Tibial nerve (tissue), 4 donors: ENCODE measurements at places on chromosomes 12 and 14. TPM values are rescaled to one million over a fixed set of nuclear protein-coding genes. Genes with fewer than 3 reads are reported as not detected.

The GDF3 gene
- not detected for total RNA-seq

The MMP17 gene
- 65.3 TPM for total RNA-seq

The DTX1 gene
- total RNA-seq: 38.1 TPM

The NAV3 gene
- total RNA-seq: 35.7 TPM

The WNT1 gene
- total RNA-seq: not detected

The TBC1D30 gene
- total RNA-seq: 9.3 TPM

The GARIN6 gene
- total RNA-seq: not detected

The APOF gene
- not detected for total RNA-seq

The CNIH1 gene
- 57.3 TPM for total RNA-seq

The CISTR gene
- total RNA-seq: not detected

DNA sequence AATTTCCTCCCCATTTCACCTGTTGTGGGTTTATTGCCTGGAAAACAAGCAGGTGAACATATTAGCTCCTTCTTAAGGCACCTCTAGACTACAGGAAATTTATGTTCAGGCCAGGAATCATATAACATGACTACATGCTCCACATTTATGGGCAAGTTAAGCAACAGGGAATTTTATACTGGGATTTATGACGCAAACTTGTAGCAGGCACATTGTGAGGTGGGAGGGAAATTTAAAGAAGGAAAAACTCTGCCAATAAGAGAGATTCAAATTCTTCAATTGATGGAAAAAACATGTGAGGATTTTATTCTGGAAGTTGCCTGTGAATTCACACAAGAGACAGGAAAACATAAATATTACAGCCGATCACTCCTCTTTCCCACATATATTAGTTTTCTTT lies 93.9 kb downstream of the TBC1D30 start:
- no peak for DNase-seq

DNA sequence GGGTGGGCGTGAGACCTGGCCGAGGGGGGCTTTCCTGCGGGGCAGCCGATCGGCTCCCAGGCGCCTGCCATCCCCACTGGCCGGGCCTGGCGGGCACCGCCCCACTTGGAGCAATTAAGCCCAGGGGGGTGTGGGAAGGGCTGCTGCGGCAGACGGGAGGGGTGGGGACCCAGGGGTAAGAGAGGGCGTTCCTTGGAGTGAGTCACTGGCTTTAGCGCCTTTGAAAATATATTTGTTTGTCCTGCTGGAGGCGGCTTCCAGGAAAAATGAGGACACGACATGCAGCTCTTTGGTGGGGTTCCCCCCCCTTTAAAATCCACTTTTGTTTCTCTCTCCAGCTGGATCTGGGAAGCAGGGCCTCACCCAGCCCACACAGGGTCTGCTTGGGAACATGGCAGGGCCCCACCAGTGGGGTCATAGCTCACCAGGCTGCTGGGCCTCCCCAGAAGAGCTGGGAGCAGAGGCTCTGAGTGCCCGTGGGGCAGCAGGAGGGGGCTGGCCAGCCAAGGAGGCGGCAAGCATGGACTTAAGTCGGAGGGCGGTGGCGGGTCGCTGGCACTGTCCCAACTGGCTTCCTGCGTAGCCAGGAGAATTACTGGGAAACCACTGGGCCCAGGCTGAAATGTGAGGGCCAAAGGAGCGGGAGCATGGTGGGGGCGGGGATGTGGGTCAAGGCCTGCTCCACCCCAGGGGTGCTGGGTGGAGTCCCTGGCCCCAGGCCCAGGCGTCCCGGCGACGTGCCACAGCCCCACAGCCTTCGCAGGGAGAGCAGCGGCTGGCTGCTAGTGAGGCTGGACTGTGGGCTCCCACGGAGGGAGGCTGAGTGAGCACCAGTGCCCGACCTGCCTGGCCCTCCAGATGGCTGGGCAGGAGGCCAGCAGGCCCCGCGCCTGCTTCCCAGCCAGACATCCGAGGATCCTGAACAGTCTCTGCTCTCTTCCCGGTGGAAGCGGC lies 128.0 kb downstream of the RFLNA start:
- peak; percentile 95 for DNase-seq

DNA sequence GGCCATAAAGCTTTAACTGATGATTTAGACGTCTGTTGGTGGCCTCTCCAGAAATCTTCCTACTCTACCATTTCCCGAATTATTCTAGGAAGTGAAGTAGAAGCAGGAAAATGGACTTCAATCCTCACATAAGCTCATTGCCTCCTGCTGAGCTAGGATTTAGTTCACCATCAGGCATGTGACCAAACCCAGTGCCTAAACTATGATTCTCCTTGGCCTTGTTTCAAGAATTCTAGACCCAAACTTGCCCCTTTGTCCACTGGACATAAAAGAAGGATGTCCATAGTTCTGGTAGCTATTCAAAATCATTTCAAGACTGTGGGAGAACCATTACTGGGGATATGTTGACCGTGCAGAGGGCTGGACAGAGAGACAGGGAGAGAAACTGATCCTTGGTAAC lies 105.8 kb downstream of the C12orf50 start:
- DNase-seq: no peak

- DNase-seq: no peak
Measured at GRCh38 chr14:24875203-24875838, 174.6 kb downstream of the STXBP6 start.

DNA sequence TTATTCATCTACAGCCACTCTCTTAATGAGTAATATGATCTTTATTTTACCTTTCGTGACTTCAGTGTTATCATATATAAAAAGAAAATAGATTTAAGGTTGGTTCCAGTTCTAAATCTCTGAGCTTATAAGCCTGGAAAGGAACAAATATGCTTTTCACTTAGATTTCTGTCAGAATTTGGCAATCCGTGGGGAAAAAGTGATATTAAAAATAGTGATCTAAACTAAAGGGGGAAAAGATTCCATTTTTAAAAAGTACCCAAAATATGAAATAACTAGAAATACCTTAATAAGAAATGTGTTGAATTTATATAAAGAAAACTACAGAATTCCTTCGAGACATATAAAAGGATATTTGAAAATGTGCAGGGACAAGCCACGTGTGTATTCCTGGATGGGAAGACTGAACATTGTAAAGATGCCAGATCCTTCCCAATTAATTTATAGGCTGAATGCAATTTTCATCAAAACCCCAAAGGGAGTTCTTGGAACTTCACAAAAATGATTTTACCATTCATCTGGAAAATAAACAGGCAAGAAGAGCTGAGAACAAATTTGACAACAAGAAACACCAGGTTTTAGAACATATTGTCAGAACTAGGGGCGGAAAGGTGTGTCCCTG lies 142.5 kb downstream of the EFCAB11 start:
- no peak for DNase-seq

DNA sequence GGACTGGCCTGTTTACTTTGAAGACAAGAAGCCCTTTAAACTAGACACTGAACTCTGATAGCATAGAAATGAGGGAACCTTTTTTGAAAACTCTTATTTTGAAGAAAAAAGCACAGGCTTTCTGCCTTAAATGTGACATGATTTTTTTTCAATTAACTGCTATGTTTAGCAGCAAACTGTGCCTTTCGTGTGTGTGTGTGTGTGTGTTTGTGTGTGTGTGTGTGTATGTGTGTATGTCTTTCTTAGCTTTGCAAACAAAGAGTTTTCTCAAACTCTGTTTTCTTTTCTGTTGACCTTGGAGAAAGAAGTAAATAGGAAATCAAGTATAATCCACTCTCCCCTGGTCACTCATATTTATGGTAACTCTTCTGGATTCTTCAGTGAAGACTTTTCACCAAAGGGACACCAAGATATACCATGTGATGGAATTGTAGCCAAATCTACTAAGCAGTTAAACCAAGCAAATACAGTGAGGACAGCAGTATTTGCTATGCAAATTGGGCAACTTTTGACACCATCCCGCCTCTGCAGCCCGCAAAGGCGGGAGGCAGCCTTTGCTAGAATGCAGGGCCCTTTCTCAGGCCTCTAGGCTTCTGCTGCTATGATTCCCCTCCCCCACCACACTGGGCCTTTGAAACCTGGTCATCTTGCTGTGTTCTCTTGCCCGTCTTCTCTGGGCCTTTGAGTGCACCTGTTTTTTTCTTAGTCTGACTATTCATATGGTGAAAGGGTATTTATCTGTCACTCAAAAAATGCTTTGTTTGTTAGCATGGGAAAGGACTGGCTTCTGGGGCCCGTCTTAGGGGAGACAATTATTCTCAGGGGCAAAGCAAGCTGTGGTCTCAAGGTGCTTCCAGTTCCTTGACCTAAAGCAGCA lies 107.9 kb downstream of the MYRFL start:
- no peak for DNase-seq

- no peak for DNase-seq
Measured at GRCh38 chr12:56192582-56192981, 3.3 kb upstream of the SMARCC2 start.

GRCh38 chr14:67269298-67270060 lies 28.2 kb downstream of the PALS1 start:
- no peak for DNase-seq

DNA sequence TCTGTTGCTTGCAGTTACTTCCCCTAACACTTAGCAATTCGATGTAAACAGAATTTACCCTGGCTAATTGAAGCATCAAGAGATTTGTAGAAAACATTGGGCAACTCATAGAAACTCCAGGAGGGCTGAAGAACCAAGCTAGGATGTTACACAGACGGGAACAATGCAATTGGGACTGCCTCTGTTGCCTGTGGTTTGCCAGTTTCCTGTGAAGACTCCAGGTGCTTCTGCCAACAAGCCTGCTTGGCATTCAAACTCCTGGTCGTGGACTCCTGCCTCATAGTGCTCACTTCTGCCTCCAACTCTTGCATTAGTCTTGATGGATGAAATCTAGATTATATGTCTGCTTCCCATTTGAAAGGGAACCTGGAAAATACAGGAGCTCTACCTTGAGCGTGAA lies 246.0 kb downstream of the BMP4 start:
- DNase-seq: no peak

GRCh38 chr14:71725922-71726579 lies 206.2 kb upstream of the RGS6 start:
- DNase-seq: no peak

- DNase-seq: peak; percentile 25
Measured at GRCh38 chr12:32305163-32305562, 94.2 kb upstream of the FGD4 start.

DNA sequence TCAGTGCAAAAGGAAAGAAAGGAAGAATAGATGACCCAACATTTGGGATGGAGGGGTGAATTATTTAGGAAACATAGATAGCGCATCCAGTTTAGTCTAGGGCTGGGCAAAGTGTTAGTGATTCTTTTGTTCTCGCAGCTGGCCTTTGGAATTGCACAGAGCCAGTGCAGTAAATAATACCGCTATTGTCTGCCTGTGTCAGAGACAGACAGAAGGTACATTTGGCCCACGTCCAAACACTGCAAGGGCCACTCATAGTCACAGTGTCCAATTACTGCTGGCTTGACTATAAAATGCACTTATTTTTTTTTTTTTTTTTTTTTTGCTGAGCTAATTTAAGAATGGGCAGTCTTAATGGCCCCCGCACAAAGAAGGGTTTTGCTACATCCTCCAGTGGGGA lies 638.6 kb downstream of the BCL11B start:
- no peak for DNase-seq

DNA sequence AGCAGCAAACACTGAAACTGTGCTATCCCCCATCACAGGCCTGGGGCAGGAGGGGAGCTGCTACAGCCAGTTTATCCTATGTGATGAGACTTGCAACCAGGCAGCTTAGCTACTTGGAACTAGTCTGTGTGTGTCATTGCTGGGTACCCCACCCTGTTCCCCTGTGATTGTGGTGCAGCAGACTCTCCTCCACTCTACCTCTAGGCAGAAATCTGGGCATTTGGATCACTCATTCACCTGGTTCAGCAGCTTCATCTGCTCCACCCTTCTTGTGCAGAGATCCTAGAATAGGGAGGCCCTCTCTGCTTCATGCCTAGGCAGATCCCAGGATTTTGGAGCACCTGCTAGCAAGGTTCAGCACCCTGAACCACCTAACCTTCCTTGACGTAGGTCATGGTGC lies 8.8 kb downstream of the TAS2R13 start:
- DNase-seq: no peak

DNA sequence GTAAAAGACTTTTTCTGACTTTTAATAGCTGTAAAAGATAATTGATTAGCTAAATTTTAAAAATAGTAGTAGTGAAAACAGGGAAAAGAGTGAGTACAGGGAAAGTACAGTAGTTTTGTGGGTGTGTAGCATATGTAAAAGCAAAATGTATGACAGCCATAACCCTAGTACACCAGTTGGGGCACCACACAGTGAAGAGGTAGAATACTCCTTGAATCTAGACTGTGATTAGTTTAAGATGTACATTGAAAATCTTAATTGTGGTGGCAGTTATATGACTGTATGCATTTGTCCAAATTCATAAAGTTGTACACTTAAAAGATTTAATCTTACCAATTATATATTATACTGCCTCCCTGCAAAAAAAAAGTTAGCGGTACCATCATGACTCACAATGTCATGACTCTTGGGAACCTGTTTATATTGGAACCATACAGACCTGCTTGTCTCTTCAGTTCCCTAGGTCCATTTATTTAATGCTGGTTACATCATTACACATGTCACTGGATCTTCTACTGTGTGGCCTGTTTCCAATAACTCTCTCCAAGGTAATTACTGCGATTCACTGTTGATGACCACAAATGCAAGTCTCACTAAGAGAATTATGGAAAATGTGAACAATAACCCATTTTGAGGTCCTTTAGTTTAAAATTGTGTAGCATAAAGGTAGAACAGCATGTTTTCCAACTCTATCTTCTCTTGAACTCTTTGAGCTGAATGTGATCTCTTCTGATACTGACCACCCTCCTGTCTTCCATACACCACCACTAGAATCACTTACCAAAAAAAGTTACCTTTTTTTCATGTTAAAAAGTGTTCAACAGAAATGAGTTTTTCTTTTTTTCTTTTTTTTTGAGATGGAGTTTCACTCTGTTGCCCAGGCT lies 264.2 kb upstream of the AMIGO2 start:
- DNase-seq: no peak

GRCh38 chr14:69625299-69626131 lies 14.1 kb downstream of the SUSD6 start:
- no peak for DNase-seq

- DNase-seq: peak; percentile 6
Measured at GRCh38 chr14:101065696-101066694, 162.5 kb upstream of the RTL1 start.

DNA sequence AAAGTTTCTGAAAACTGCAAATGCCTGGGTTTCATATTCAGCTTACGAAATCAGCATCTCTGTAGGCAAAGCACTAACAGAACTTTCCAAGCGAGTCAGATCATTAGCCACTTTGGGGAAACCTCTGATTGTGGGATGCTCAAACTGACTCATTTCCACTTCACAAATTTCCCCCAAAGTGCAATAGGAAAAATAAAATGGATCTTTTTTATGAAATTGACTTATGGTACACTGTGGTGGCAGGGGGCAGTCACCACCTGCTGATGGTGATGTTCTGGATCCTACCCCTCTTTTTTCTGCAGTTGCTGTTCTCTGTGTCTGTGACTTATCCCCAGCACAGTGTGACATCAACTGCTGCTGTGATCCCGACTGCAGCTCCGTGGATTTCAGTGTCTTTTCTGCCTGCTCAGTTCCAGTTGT lies 5.6 kb downstream of the TCTN1 start:
- no peak for DNase-seq

- DNase-seq: no peak
Measured at GRCh38 chr12:88628856-88629509, 48.7 kb upstream of the KITLG start.

- DNase-seq: no peak
Measured at GRCh38 chr14:101474563-101475455, 86.5 kb upstream of the DIO3 start.

GRCh38 chr12:108381787-108382436 lies 42.8 kb upstream of the CMKLR1 start:
- no peak for DNase-seq

- no peak for DNase-seq
Measured at GRCh38 chr14:68563251-68564131, 229.4 kb downstream of the ZFP36L1 start.
